SK-N-MC (cell line): ENCODE measurements at places on chromosomes 2 and 18.

DNA sequence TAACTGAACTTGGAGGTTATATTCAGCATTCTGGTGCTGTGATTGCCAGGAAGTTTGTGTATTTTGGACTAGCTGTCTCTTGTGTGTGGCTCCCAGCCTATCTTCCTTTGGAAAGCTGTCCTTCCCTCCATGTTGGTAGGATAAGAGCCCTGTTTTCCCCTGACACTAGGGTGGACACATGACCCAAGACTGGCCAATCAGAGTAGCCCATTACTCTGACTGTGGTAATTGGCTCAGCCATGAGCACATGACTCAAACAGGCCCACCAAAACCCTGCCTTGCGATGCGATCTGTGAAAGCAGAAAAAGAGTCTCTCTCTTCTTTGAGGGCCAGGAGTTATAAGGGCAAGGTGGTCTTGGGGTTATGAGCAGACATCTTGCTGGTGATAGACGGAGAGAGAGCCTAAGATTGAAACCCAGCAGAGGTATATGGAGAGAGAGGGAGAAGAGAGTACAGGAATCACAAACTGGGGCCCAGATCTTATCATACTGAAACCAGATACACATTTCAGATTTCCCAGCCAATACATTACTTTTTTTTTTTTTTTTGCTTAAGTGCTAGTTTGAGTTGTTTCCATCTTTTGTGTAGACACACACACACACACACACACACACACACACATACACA is 45.3 kb upstream of the SERPINE2 start:
- no peak for DNase-seq

- DNase-seq: no peak
Observed at GRCh38 chr2:15119722-15120175, 441.4 kb downstream of the NBAS start.

- no peak for DNase-seq
Observed at GRCh38 chr18:55546851-55547704, 40.9 kb downstream of the TCF4 start.

GRCh38 chr2:133908171-133908570 is 339.9 kb upstream of the NCKAP5 start:
- DNase-seq: no peak

- no peak for DNase-seq
Observed at GRCh38 chr18:23155537-23155936, 20.3 kb downstream of the CABLES1 start.

GRCh38 chr18:24003903-24004640 is 10.5 kb upstream of the TTC39C start:
- no peak for DNase-seq

GRCh38 chr18:28767727-28768211 is 590.8 kb upstream of the CDH2 start:
- no peak for DNase-seq

DNA sequence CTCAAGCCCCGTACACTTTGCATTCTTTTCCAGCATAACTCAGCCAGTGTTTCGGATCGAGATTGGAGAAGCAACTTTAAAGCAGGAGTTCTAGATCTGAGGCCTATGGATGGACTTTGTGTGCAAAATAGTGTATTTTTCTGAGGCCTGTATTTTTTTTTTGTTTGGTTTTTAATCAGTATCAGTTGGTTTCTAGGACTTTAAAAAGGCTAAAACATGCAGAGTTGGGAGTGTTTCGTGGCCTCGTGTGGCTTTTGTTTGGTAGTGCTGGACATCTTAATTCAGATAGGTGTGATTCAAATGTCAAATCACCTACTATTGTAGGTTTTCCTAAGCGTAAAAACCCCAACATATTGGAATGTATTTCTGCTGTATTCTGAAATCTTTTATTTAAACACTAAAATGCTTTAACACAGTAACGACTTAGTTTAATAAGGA is 282 bp upstream of the PUS10 start:
- no peak for DNase-seq

GRCh38 chr2:237336131-237336530 is 77.8 kb downstream of the COL6A3 start:
- no peak for DNase-seq

- DNase-seq: no peak
Observed at GRCh38 chr2:162086904-162087303, 12.9 kb upstream of the DPP4 start.

GRCh38 chr2:95208106-95208505 is 785 bp downstream of the ZNF892 start:
- DNase-seq: no peak

- no peak for DNase-seq
Observed at GRCh38 chr2:192500550-192501200, 305.9 kb upstream of the TMEFF2 start.

GRCh38 chr2:122886479-122887145 is 1131.2 kb downstream of the TSN start:
- DNase-seq: no peak

GRCh38 chr2:3970791-3971651 is 267.6 kb downstream of the DCDC2C start:
- no peak for DNase-seq

DNA sequence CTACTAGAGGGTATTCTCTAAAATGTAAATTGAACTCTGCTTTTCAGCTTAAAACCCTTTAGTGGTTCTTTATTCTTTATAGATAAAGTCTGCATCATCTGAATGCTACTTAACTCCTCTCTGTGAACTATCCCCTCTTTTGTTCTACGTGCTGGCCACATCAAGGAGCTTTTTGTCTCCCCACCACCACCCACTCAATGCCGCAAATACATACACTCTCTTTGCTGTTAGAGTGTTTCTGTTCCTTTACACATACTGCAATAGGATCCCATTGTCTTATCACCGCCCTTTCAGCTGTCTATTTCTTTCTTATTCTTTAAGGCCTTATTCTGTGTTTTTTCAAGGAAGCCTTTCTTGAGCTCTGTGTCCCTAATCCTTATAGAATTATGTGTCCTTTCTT is 83.3 kb downstream of the EML4 start:
- DNase-seq: no peak
